Neural cell (in vitro differentiated cells): ENCODE measurements at places on chromosomes 4 and X. TPM values are rescaled to one million over a fixed set of nuclear protein-coding genes. Genes with fewer than 3 reads are reported as not detected.

The TMPRSS11B gene
- polyA plus RNA-seq = not detected in 2 replicates

The ASB9 gene
- not detected in 2 replicates for polyA plus RNA-seq

The MAGEC1 gene
- polyA plus RNA-seq = not detected in 2 replicates

The ATP6AP2 gene
- 203 and 236 TPM in 2 replicates for polyA plus RNA-seq

The CSAG3 gene
- 1.1 and 1.2 TPM in 2 replicates for polyA plus RNA-seq

The SPANXD gene
- not detected in 2 replicates for polyA plus RNA-seq

The ARHGAP36 gene
- polyA plus RNA-seq = 4.9 and 6.7 TPM in 2 replicates

The CENPVL1 gene
- 3.2 and 5.6 TPM in 2 replicates for polyA plus RNA-seq

The DIPK2B gene
- not detected in 2 replicates for polyA plus RNA-seq

The DHX15 gene
- 343 and 368 TPM in 2 replicates for polyA plus RNA-seq

The HS3ST1 gene
- 0.10 and 0.35 TPM in 2 replicates for polyA plus RNA-seq

The TCEAL6 gene
- not detected in 2 replicates for polyA plus RNA-seq

The GAGE12H gene
- not detected in 2 replicates for polyA plus RNA-seq

The MGARP gene
- polyA plus RNA-seq = 1.3 and 1.9 TPM in 2 replicates

The JCHAIN gene
- not detected in 2 replicates for polyA plus RNA-seq

The GPM6B gene
- 205 and 212 TPM in 2 replicates for polyA plus RNA-seq

The SLC9A6 gene
- polyA plus RNA-seq = 98.5 and 103 TPM in 2 replicates

The BMP3 gene
- polyA plus RNA-seq = 1.5 and 2.7 TPM in 2 replicates

The CXCL6 gene
- polyA plus RNA-seq = not detected in 2 replicates

The RS1 gene
- polyA plus RNA-seq = not detected in 2 replicates

The ARAF gene
- 9.9 and 25.0 TPM in 2 replicates for polyA plus RNA-seq

The PNMA3 gene
- polyA plus RNA-seq = 3.2 and 3.7 TPM in 2 replicates

The BEX1 gene
- 1,035 and 1,048 TPM in 2 replicates for polyA plus RNA-seq

The ARL9 gene
- 0.11 and 0.22 TPM in 2 replicates for polyA plus RNA-seq

The SLC7A11 gene
- polyA plus RNA-seq = 0.40 and 0.46 TPM in 2 replicates

The IL13RA2 gene
- polyA plus RNA-seq = 1.4 and 3.1 TPM in 2 replicates
